ENCODE measurements at places on chromosomes 4 and X.

- DNase-seq, result peak; percentile 51
Observed at GRCh38 chrX:53714580-53715345, 28.2 kb upstream of the HUWE1 start.

- DNase-seq, result no peak
Observed at GRCh38 chr4:25075851-25076250, 45.1 kb upstream of the LGI2 start.

GRCh38 chrX:48791063-48791820 lies 4.9 kb downstream of the GATA1 start:
- DNase-seq, result no peak

- no peak for DNase-seq
Observed at GRCh38 chr4:112673686-112674085, 36.7 kb downstream of the LARP7 start.

GRCh38 chrX:134622056-134622812 lies 36.0 kb downstream of the PLAC1 start:
- DNase-seq, result peak; percentile 8

DNA sequence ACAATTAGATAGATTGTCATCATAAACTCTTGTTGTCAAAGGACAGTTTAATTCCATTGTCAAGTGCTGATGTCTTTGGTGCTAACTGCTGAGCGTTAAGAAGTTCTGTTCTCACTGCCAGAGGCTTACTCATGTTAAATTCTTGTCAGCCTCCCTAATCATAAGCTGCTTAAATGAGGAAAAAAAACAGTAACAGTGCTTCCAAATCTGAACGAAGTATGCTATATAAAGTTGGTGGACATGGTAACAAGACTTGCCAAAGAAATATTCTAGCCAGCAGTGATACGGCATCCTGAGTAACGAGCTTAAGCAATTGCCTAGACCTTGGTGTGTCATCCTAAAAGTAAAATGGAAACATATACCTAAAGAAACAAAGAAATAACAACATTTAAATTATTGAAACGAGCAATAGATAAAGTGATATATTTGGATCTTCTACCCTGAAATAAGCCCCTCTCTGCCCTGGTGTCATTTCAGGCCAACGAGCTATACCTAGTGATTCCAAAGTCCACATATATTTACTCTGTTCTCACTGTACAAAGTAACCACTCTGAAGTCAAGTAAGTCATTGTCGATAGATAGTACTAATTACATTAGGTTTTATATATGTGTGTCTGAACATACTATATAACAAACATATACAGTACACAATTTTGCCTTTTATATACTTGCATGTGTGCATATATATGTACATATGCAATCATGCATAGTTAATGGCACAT lies 339.7 kb upstream of the HS3ST1 start:
- DNase-seq, result no peak

GRCh38 chrX:9825966-9826365 lies 39.7 kb downstream of the SHROOM2 start:
- DNase-seq, result no peak

GRCh38 chr4:78517050-78517652 lies 34.4 kb upstream of the ANXA3 start:
- DNase-seq, result no peak

Measured in stimulated activated CD4-positive, alpha-beta T cell treated with anti-CD3 and anti-CD28 coated beads, Interleukin-2, amount 100 ng/mL, for 24 hours (primary cell).